ENCODE measurements at places on chromosomes 7 and 10. TPM values are rescaled to one million over a fixed set of nuclear protein-coding genes. Genes with fewer than 3 reads are reported as not detected.

DNA sequence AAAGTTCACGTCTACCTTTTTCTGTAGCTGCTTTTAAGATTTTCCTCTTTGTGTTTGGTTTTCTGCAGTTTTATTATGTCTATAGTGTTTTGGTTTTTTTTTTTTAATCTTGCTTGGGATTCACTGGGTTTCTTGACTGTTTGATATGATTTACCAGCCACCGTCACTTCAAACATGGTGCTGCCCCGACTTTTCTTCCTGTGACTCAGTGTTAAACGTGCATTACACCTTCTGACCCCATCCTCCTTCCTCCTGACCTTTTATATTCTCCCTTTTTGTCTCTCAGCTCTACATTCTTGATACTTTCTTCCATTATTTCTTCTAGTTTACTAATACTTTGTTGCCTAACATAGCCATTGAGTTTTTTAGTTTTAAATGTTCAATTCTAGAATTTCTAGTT lies 61.5 kb downstream of the GNA12 start:
- DNase-seq = no peak

DNA sequence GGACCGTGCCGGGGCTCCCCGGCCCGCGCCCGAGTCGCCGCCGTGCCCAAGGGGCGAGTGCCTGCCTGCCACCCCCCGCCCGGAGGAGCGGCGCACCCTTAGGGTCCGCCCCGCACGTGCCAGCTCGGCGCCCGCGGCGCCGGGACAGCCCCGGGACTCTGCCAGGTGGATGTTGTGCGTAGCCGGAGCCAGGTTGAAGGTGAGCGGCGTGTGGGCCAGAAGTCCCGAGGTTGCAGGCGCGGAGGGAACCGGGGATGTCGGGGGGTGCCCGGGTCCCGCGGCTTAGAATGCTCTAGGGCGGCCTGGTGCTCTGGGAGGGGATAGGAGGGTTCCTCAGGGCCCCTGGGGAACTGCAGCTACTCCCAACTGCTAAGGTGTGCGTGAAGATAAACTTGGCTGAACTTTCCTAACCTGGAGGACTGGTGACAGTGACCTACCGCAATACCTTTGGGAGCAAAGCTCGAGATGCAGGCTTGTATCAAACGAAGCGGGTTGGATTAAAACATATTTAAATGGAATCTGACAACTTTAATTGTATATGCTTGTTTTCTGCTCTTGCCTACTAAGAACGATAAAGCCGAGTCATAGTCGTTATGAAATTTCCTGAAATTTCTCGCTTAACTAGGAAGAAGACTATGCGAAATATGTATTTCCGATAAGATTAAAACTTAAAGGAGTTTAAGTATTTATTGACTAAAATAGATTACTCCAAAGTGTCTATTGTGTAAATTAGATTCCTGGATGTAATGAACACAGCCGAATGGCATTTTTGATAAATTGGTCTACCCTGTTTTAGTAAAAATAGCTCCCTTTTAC lies at the start of gene CUX1:
Gene CUX1 (plus strand): TSS at position 156 of the 816 bp plus-strand sequence. CDS start 14 bp downstream, at position 170.
- peak; percentile 53 for DNase-seq

Gene FOXP2
- total RNA-seq = not detected

DNA sequence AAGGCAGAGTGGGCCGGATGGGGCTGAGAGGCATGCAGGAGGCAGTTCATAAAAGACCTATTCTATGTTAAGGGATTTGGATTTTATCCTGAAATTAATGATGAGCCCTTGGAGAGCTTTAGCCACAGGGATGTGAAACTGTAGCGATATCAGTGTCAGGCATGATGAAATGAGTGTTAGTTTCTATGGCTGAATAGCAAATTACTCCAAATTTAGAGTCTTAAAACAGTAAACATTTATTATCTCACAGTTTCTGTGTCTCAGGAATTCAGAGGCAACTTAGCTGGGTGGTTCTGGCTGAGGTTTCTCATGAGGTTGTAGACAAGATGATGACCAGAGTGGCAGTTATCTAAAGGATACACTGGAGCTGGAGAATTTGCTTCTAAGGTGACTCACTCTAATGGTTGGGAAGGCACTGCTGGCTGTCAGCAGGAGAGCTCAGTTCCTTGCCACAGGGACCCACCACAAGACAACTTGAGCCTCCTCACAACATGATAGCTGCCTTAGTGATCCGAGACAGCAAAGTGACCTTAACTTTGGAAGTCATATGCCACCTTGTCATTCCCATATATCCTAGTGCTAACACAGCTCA lies 36.7 kb upstream of the SFTPD start:
- DNase-seq = no peak

- DNase-seq = no peak
These were observed 877.6 kb downstream of the LRMDA start for GRCh38 chr10:76309070-76309469.

DNA sequence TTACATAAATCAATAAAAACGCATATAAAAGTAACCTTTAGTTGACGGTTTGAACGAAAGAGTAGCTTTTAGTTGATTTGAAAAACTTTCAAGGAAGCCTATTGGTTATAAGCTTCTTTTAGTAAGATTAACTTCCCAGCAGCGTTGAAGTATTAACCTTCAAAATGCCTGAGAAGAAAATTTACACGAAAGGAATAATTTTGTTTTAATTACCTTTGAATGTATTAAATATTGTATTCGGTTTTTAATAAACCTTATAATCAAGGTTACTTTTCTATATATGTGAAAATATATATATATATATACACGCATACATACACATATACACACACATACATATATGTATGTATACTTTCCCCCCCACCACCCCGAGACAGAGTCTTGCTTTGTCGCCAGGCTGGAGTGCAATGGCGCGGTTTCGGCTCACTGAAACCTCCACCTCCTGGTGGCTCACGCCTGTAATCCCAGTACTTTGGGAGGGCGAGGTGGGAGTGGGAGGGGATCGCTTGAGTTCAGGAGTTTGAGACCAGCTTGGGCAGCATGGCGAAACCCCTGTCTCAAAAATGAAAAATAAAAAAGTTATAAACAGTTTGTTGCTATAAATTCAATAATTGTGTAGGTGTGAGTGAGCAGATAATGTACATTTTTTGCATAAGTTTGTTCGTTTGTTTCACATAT lies 57.6 kb upstream of the EZH2 start:
- peak; percentile 91 for DNase-seq

- DNase-seq = no peak
These were observed 177.7 kb upstream of the GHITM start for GRCh38 chr10:83961620-83962019.

DNA sequence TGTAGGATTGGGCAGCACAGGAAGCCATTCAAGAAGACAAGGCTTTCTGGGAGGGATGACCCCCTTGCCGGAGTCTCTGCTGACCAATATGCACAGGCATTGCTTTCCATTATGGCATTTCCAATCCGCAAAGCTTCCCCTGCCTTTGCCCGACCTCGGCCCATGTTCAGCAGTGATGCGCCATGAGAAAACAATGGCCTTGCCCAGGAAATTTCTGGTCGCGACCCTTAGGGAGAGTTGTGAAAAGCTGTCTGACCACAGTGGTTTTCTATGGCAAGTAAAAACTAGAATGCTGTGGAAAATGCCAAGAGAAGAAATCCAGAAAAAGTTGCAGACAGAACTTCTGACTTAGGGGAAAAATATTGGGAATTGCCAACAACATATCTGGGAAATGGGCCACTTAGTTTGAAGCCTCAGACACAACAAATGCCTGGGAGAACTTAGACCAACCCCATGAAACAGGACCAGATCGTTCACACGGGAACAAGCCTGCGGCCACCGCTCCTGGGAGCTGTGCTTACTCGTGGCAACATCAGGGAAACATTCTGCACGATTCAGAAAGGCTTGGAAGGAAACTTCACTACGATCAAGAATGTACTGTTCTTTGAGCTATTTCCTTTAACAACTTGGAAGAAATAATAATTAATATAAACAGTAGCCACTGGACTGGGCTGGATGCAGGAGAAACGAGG lies 512.4 kb downstream of the TNS3 start:
- DNase-seq = no peak

Gene SLC39A12
- total RNA-seq = not detected

GRCh38 chr7:107089627-107090026 lies 45.1 kb downstream of the PRKAR2B start:
- DNase-seq = no peak

DNA sequence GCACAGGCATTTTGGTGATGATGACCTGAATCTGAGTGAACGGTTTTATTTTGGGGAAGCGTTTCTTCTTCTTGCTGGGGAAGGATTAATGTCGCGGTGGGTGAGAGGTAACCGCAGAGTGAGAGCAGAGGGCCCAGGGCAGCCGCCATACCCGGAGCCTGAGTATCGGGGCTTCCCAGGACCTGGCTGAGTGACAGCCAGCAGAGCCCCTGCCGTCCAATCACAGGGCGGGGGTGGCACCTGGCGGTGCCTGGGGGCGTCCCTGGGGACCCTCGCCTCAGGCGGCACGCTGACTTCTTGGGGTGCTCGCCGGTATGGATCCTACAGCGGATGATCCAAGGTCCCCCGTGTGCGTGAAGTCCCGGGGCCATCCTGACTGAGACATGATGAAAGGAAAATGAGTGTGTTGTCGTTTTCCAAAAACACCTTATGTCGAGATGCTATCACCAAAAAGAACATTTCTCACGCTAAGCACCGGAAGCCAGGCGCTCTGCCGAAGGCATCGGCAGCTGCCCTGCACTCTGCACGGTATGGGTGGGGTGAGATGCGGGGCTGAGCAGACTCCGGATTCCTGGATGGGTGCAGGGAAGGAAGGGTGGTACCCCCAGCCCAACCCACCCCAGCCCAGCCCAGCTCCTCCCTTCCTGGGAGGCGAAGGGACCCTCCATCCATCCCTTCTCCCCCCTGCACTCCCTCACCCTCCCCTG lies 227.9 kb upstream of the SHH start:
- no peak for DNase-seq

DNA sequence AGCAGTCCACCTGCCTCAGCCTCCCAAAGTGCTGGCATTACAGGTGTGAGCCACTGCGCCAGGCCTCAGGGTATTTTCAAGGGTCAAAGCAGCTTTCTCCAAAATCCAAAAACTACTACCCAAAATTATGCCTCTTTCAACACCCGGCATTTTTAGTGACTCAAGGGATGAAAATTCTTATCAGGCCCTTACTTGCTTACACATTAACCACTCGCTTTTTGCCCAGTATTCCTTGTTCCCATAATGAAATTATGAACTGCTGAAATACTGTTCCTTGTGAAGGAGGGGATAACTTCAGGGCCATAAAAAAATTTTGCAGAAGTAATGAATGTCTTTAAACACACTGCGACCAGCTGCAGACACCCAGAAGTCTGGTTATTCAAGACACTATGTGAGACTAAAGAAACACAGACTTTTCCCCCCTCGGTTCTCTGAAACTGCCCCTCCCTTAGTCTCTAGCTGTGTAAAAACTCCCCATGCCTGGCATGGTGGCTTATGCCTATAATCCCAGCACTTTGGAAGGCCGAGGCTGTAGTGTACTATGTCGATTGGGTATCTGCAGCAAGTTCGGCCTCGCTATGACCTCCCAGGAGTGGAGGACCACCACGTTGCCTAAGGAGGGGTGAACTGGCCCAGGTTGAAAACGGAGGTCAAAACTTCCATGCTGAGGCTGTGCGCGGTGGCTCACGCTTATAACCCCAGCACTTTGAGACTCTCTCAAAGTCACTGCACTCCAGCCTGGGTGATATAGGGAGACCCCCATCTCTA lies 12.0 kb downstream of the FXYD4 start:
- no peak for DNase-seq

GRCh38 chr10:51602326-51602725 lies 97.1 kb downstream of the CSTF2T start:
- no peak for DNase-seq

Gene EMX2
- total RNA-seq = not detected

- DNase-seq = no peak
These were observed 191.7 kb upstream of the SLC26A5 start for GRCh38 chr7:103637726-103638125.

DNA sequence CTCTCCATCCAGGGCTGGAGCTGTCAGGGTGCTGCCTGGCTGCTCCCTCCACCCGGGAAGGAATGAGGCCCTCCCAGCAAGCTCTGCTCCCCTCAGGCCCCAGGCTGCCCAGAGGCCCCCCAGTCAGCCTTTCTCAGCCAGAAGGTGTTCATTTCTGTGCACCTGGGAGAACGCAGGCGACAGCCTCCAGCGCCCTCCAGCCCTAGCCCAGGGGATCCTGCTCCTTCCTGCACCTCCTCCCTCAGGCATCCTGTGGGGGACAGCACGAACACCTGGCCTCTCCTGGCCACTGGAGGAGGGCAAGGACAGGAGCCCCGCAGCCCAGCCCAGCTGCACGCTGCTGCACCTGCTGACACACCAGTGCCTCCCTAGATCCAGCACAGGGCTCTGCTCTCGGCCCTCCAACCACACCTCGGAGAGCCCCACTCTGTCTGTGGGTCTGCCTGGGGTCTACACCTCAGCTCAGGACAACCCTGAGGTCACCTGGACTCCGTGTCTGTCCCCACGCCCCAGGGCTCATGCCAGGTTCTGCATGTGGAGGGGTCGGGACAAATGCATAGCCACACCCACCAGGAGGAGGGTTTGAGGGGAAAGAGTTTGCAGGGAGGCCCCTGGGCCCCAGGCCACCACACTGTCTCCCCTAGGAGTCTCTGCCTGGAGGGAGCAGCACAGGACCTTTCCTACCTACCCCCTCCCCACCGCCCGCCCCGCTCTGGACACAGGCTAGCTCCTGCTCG lies 7.4 kb upstream of the PWWP2B start:
- DNase-seq = no peak

- no peak for DNase-seq
These were observed 293.7 kb downstream of the BBS9 start for GRCh38 chr7:33422825-33423645.

Gene CTTNBP2
- total RNA-seq = not detected

Gene RARRES2
- not detected for total RNA-seq

Gene NRG3
- not detected for total RNA-seq

DNA sequence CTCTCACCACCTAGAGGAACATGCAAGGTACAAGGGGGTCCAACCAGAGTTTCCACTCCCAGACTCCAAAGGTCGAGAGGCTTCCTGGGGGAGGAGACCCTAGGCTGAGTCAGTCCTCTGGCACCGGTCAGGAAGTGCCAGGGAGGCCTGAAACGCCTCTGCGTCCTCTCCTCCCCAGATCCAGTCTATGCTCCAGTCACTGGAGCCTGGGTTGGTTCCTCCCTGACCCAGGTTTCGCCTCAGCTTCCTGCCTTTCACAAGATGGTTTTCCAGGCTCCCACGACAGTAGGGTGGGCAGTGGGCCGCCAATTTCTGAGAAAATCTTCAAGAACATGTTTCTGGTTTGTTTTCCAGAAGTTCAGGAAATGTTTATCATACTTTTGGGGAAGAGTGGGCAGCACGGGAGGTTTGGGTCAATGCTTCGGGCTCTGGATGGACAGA lies 30.0 kb downstream of the DUSP5 start:
- no peak for DNase-seq

DNA sequence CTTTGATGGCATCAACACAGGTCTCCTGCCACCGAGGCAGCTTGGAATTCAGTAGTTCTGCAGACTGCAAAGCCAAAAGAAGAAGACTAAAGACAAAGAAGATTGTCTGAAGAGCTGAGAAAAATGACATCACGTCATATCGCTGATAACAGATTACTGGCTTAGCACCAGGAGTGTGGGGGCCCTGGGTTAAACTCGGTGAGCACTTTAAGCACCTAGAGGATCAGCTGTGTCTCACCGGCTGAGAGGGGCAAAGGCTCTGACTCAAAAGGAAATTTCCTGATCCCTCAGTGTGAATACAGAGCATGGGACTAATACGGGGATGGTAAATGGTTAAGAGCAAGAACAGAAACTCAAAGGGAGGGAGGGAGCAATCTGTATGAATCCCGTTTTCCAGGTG lies 30.7 kb downstream of the BRI3 start:
- no peak for DNase-seq

Gene CDK14
- total RNA-seq = 0.45 TPM

GRCh38 chr10:29130190-29130673 lies 158.6 kb upstream of the LYZL1 start:
- no peak for DNase-seq

Data from CD4-positive, alpha-beta T cell (primary cell).